ENCODE measurements at places on chromosomes 11 and 22. TPM values are rescaled to one million over a fixed set of nuclear protein-coding genes. Genes with fewer than 3 reads are reported as not detected.

Gene GTPBP1
- total RNA-seq, result 83.3 TPM

Gene GRIK4
- total RNA-seq, result 0.09 TPM

DNA sequence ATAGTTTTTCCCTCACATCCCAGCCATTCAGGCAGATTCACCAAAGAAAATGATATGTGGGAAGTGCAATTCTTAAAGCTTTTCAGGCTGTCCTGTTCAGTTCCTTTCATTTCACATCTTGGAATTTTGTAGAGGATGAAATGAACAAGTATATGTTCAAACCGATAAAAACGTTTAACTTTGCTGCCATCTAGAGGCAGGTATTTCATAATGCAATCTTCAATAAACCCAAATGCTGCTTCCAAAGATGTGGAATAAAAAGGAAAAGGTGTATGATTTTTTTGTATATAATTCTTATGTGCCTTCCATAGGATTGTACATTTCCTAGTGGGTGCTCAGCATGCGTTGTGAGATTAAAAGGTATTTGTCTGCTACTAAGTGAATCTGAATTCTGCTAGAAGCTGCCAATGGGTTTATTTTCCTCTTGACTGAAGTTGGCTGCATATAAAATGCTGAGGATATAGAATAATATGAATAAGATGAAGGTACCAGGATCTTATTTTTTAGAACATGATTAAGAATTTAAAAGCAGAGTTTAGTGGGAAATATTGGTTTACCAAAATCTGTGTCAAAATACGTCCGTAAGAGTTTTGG lies 199.3 kb downstream of the PGR start:
- no peaks in the 10 kb centered on the region for H3K27me3 ChIP-seq
- DNase-seq, result no peak
- no peaks in the 10 kb centered on the region for H3K4me1 ChIP-seq
- no peak overlapping the region for H3K27ac ChIP-seq

- peaks cover 30% of the 10 kb centered on the region for H3K36me3 ChIP-seq
- no peaks in the 10 kb centered on the region for H3K27me3 ChIP-seq
- no peak overlapping the region for H3K27ac ChIP-seq
- no peak overlapping the region for H3K4me3 ChIP-seq
- no peaks in the 10 kb centered on the region for H3K4me1 ChIP-seq
These were observed 83.0 kb upstream of the YWHAH start for GRCh38 chr22:31861226-31861840.

- H3K4me1 ChIP-seq, result peaks cover 15% of the 10 kb centered on the region
- no peak overlapping the region for H3K4me3 ChIP-seq
- DNase-seq, result no peak
- peaks cover 11% of the 10 kb centered on the region for H3K36me3 ChIP-seq
- H3K27me3 ChIP-seq, result no peaks in the 10 kb centered on the region
These were observed 4.5 kb upstream of the TPP1 start for GRCh38 chr11:6623391-6624363.

- no peak overlapping the region for H3K27ac ChIP-seq
- H3K36me3 ChIP-seq, result no peaks in the 10 kb centered on the region
- H3K27me3 ChIP-seq, result no peaks in the 10 kb centered on the region
These were observed 7.4 kb upstream of the PELI3 start for GRCh38 chr11:66459138-66459778.

- no peak overlapping the region for H3K4me3 ChIP-seq
- no peak overlapping the region for H3K27ac ChIP-seq
- no peaks in the 10 kb centered on the region for H3K36me3 ChIP-seq
- no peak for DNase-seq
- H3K27me3 ChIP-seq, result no peaks in the 10 kb centered on the region
These were observed 129.5 kb upstream of the OPCML start for GRCh38 chr11:133661846-133662245.
